ENCODE measurements at places on chromosomes 12 and 14.

- DNase-seq = no peak
Observed at GRCh38 chr12:39588348-39588747, 31.3 kb downstream of the ABCD2 start.

GRCh38 chr12:28963554-28963953, 185.5 kb upstream of the FAR2 start:
- DNase-seq = no peak

- DNase-seq = no peak
Observed at GRCh38 chr12:66055837-66056319, 74.7 kb downstream of the LLPH start.

- DNase-seq = no peak
Observed at GRCh38 chr12:111826992-111827391, 15.0 kb upstream of the MAPKAPK5 start.

- peak; percentile 2 for DNase-seq
Observed at GRCh38 chr14:69858801-69859200, 20.4 kb upstream of the SMOC1 start.

- DNase-seq = no peak
Observed at GRCh38 chr12:24025153-24025798, 75.8 kb upstream of the SOX5 start.

DNA sequence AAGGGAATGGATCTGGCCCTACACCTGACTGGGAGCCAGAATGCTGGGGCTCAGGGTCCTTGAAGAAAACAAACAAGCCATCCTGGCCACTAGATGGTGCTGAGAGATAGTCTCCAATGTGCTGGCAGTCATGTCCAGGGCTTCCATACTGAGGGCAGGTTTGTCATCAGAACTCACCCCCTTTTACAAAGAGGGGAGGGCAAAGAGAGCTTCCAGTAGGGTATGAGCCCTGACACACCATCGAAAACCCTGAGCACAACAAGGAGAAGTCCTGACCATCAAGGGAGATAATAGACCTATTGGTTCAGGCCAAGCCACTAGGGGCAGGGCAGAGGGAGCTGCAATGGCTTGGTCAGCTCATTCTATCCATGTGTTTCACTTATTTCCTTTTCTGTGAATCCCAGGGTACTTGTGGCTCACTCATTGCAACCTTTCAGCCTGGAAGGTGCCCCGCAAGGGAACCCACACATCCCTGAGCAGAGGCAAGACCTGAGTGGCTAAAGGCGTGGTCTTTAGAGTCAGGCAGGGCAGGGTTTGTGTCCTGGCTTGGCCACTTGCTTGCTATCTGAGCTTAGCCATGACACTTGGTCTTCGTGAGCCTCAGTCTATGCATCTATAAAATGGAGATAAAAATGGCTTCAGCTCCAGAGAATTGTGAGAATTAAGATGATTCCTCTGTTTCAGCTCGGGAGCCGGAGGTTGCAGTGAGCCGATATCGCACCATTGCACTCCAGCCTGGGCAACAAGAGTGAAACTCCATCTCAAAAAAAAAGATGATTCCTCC, 6.2 kb upstream of the PLEKHH1 start:
- peak; percentile 58 for DNase-seq

DNA sequence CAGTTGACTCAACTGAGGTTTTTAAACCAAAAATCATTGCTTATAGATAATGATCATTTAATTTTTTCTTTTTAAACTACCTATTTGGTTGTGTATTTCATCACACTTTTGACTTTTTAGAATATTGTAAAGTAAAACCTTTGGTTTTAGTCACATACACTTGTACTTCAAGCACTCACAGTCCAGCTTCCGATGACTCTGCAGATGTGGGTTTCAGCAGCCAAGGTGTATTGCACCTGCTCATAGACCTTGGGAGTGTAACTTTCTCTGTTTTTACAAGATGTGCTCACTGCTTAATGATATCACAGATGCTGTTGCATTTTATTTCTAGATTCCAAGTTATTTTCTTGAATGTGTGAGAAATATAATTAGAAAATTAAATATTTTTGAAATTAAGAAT, 188.3 kb upstream of the SLC38A2 start:
- no peak for DNase-seq

DNA sequence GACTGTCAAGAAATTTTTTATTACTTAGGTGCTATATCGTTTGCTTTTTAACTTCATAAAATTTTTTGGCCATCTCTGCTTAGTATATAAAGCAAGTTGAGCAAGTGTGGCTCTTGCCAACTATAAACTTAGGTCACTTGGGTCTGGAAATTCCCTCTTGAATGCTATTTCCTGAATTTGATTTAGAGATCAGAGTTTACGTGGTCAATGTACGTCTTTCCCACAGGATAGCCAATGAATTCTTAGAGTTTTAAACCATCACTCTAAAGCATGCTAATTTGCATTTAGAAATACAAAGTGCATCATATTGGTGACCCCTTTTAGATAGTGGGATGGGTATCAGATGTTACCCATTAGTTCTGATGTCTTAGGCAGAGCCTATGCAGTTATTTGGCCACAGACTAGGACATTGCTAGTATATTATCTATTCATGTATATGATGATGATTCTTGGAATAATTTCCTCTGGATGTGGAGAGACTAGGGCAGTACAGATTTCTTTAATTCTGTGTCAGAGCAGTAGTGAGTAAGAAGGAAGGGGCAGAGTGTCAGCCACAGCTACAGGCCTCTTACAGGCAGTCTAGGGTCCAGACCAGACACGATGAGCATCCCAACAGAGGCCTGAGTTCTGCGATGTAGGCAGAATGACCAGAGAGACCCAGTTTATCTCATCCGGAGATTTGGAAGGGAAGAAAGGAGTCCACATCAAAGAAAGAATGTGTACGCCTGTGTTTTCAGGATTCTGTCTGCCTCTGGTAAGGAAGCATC, 30.3 kb downstream of the SCN8A start:
- no peak for DNase-seq

GRCh38 chr14:96663491-96664067, 133.6 kb upstream of the VRK1 start:
- no peak for DNase-seq

DNA sequence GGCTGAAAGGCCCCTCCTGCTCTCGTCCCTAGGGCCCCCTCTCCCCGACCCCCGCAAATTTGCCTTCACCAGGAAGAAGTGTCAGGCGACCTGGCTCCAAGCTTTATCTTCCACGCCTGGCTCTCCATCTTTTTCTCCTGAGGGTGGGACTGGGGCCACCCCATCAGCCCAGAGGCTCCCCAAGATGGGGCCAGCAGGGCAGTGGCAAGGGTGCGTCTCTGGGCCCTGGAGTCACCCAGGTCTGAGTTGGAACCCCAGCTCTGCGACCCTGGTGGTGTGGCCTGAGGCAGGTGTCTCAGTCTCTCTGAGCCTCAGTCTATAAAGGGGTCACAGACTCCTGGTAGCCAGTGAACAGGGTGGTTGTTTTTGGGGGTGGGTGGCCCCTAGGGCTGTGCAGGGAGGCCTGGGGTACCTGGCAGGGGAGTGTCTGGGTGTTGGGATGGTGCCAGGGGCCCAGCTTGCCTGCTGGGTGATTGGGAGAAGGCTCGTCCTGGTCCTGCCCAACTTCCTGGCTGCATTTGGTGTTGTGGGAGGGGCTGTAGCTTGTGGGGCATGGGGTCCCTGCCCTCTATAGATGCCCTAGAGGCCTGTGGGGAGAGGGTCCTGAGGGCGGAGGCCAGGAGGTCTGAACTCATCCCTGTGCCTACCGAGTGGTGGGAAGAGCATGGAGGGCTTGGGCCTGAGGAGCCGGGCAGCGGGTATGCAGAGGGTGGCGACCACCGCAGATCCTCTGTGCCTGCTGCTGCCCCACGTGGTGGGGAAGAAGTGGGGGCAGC, 7.6 kb downstream of the KIF26A start:
- no peak for DNase-seq

- no peak for DNase-seq
Observed at GRCh38 chr12:39553476-39553875, 66.1 kb downstream of the ABCD2 start.

DNA sequence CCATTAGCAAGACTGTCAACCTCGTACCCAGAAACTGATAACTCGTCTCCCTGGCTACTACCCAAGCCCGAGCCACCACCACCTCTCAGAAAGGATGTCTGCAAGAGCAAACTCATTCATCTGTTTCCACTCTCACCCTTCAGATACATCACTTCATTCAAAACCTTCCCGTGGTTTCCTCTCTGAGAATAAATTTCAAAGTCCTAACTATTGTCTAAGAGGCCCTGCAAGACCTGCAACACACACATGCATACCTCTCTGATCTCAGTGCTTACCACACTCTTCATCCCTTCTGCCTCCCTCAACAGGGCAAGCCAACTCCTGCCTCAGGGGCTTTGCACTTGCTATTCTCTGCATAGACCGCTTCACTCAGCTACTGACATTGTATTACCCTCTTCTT, 40.6 kb downstream of the PPP1R13B start:
- no peak for DNase-seq

DNA sequence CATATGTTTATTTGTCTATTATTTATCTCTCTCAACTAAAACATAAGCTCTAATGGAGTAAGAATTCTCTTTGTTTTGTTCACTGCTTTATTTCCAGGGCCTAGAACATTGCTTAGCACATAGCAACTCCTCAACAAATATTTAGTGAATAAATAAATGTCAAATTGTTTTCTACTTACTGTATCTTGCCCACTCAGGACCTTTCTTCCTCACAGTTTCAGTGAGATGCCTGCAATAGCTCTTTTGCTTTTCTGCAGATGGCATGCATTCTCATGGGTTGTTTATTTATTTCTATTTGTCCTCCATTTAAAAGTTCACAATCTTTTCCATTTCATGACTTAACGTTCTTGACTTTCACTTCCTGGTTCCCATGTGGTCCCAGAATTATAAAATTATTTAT, 94.9 kb upstream of the TTC7B start:
- no peak for DNase-seq

DNA sequence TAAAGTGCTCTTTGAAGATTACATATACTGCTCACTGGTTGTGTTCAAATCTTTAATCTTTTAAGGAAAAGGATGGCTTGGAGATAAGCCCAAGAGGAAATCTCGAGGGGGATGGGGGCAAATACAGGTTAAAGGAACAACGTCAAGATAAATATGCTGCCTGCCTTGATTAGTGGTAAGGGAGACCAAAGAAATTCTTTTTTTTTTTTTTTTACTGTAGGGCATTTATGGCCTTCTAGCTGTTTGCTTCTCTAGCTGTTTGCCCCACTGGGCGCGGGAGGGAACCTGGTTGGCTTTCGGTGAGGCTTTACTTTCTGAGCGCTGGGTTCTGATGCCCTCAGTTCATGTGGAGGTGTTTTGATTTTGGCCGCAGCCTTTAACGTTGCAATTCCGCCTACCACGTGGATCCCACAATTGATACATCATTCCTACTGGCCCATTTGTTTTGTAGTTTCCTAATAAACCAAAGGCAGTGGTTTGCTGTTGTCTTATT, 5.7 kb downstream of the CCND2 start:
- no peak for DNase-seq

GRCh38 chr12:64412459-64412858, 8.3 kb downstream of the XPOT start:
- DNase-seq = no peak

DNA sequence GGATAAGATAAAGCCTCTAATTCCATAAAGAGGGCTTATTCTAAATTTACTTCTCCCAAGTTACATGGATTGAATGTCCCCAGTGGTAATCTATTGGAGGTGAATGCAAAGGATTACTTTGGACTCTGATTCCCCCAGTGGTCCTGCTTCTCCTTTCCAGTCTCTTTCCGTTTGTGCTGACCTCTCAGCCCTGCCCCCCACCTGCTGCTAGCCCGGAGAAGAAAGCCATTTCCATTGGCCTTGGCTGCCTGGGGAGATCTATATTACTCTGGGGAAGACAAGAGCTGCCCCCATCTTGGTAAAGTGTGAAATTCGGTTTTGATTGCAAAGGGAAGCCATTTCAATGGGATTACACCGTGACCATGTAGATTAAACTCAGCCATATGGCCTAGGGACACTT, 13.3 kb downstream of the ASCL1 start:
- no peak for DNase-seq

GRCh38 chr12:28974166-28974565, 174.9 kb upstream of the FAR2 start:
- no peak for DNase-seq

DNA sequence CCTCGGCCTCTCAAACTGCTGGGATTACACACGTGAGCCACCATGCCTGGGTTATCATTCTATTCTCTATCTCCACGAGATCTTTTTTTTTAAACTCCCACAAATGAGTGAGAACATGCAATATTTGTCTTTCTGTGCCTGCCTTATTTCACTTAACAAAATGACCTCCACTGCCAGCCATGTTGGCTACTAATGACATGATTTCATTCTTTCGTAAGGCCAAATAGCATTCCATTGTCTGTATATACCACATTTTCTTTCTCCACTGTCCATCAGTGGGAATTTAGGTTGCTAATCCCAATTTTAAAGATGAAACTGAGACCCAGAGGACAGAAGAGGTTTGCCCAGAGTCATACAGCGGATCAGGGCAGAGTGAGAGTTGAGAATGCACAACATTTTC, 10.9 kb upstream of the TRPV4 start:
- no peak for DNase-seq

- no peak for DNase-seq
Observed at GRCh38 chr12:82425241-82425640, 66.9 kb downstream of the METTL25 start.

- DNase-seq = no peak
Observed at GRCh38 chr12:22066310-22066709, 20.3 kb downstream of the CMAS start.

DNA sequence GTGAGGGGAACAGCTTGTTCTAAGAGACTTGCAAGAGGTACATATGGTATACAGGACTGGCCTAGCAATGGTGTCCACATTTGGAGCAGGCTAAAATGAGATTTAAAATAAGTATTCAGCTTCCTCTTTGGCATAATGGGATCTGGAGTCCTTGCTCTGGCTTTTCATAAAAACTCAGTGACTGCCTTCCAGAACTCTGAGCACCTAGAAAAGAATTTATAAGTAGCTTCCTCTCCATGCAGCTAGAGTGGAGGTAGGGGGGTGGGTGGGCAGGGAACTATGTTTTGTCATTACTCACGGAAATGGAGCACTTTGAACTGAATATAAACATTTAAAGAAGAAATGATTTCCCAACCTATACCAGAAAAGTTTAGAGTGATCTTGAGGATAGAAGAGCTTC, 3.3 kb upstream of the C12orf71 start:
- no peak for DNase-seq

DNA sequence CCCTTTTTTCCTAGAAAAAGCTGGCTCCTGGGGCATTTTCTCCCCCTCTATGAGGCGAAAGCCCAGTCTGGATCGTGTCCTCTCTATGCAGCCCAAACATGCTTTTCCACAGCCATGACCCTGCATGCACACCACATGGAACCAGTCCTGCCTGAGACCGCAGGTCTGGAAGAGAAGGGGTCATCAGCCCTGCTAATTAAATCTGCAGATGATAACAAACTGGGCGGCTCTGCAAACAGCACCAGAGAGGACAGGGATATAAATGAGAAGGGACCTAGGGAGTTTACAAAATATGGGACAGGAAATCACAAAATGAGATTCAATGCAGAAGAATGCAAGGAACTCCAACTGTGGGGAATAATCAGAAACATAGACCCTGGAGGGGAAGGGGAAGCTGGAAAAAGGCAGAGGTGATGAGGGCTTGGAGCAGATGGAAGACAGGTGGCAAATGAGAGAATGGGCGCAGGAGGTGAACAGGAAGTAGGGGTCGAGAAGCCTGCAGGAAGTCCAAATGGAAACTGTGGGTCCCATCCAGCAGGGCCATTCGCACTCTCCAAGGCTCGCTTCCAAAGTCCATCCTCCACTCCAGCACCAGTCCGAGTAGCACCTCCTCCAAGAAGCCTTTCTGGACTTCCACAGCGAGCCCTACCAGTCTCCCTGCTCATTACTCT, 76.3 kb downstream of the ANO2 start:
- no peak for DNase-seq
